Stimulated activated CD4-positive, alpha-beta T cell treated with anti-CD3 and anti-CD28 coated beads, Interleukin-4, amount 100 ng/mL, for 48 hours (primary cell): ENCODE measurements at places on chromosomes 16 and 17.

DNA sequence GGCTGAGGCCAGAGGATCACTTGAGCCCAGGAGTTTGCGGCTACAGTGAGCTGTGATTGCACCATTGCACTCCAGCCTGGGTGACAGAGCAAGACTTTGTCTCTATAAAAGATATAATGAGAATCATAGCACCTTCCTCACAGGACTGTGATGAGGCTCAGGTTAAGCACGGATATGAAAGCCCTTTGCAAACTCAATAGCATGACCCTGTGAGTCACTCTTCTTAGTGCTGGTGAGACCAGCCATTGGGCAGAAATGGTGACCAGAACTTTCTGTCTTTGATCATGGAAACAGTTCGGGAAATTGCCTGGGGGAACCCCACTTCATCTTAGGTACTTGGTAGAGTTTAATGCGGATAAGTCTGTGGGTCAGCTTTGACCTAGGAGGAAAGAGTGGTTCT is 144.2 kb downstream of the PRKCB start:
- no peak for DNase-seq

GRCh38 chr16:74652249-74652648 is 14.4 kb downstream of the RFWD3 start:
- DNase-seq = no peak

- DNase-seq = peak; percentile 80
These were observed at the start of gene PIK3R5 for GRCh38 chr17:8965394-8966168. Gene PIK3R5 (minus strand): TSS chr17:8965707. CDS start chr17:8911494, 54,213 bp downstream.

DNA sequence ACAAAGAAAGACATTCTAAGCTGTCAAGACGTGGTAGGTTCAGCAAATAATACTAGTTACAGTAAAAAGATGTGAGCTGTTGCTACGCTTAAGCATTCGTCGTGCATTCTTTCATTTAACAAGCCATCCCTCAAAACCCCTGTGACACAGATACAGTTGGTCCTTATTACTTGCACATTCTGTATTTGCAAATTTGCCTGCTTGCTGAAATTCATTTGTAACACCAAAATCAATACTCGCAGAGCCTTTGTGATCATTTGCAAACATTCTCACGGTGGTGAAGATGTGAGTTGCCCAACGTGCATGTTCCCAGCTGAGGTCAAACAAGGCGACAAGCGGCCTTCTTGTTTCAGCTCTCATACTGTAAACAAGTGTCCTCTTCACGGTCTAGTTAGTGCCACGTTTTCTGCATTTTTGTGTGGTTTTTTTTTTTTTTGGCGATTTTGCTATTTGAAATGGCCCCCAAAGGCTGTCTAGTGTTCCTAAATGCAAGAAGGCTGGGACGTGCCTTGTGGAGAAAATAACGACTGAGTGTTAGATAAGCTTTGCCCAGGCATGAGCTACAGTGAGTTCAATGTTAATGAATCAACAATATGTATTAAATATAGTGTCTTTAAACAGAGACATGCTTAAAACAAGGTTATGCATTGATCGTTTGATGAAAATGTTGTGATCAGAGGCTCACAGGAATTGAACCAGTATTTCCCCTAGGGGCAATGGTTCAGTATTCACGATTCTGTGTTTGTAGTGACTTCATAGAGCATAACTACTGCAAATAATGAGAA is 84.1 kb downstream of the RAB11FIP4 start:
- DNase-seq = no peak

- DNase-seq = no peak
These were observed 101.8 kb upstream of the CCL1 start for GRCh38 chr17:34464812-34465211.

DNA sequence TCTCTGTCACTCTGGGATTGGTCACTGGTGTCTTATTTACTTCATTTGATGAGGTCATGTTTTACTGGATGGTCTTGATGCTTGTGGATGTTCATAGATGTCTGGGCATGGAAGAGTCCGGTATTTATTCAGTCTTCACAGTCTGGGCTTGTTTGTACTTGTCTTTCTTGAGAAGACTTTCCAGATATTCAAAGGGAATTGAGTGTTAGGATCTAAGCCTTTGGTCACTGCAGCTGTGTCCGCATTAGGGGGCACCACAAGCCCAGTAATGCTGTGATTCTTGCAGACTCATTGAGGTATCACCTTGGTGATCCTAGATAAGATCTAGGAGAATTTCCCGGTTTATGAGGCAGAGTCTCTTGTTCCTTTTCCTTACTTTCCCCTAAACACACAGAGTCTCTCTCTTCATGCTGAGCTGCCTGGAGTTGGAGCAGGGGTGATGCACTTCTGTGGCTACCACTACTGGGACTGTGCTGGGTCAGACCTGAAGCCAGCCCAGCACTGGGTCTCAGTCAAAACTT is 214.7 kb downstream of the SPECC1 start:
- no peak for DNase-seq

DNA sequence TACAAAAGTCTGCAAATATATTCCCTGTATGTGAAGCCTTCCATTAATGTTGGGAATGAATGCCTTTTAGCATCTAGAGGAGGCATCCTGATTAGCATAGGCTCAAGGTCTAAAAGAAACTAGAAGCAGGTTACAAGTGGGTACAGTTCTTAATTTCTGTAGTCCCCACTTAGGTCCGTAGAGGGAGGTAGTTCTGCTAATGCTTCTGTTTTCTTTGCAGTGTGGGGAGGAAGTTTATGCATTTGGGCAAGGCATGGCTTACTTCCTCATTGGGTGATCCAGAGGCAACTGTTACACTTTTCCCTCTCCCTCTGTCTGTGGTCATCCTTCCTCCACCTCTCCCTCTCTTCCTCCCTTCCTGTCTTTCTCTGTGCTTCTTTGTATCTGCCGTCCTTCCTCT is 108.4 kb upstream of the ZKSCAN2 start:
- no peak for DNase-seq

GRCh38 chr16:73036074-73036826 is 11.7 kb downstream of the ZFHX3 start:
- DNase-seq = no peak

DNA sequence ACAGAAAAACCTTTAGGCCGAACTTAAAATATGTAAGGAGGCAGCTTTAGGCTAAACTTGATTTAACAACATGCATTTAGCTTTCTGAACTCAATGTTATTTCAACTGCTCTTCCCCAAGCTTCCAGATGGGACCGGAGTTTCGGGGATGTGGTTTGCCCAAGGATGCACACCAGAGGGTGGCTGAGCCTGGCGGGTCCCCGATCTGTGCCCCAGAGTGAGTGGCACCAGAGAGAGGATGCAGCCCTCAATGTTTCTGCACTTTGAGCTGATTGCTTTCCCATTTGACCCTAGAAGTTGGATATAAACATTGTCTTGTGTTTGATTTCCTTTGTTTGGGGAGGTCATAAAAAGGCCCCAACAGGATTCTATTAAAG is 348.0 kb upstream of the TNRC6C start:
- no peak for DNase-seq

DNA sequence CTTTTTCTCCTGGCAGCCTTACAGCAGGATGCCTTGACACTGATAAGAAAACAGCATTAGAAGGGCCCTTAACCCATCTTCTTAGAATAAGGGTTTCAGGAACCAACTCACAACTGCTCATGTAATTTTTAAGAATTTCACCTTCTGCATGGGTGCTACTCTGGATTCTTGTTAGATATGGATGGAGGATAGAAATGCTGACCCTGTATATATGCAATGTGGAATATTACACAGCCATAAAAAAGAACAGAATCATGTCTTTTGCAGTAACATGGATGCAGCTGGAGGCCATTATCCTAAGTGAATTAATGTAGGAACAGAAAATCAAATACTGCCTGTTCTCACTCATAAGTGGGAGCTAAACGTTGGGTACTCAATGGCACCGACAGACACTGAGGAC is 423.5 kb downstream of the CA10 start:
- no peak for DNase-seq

- DNase-seq = no peak
These were observed 129.7 kb downstream of the KCNJ2 start for GRCh38 chr17:70298929-70299531.

DNA sequence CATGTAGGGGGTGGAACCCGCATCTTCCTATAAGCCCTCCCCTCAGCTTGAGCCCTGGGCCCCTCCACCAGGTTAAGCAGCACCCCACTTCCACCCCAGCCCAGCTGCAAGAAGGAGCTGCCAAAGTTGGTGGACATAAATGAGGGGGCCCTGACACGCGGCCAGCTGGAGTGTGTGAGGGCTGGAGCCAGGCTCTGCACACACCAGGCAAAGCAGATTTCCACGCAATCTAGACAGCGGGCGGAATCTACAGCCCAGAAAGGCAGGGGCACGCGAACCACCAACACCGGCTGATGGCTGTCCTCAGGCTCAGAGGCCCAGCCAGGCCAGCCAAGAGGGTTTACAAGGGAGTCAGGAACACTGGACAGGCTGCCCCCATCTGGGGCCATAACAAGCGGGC is 171.2 kb downstream of the ZNF423 start:
- no peak for DNase-seq

GRCh38 chr16:3992297-3993051 is 112.0 kb upstream of the CREBBP start:
- no peak for DNase-seq

- DNase-seq = no peak
These were observed 13.3 kb upstream of the ABR start for GRCh38 chr17:1192911-1193699.

DNA sequence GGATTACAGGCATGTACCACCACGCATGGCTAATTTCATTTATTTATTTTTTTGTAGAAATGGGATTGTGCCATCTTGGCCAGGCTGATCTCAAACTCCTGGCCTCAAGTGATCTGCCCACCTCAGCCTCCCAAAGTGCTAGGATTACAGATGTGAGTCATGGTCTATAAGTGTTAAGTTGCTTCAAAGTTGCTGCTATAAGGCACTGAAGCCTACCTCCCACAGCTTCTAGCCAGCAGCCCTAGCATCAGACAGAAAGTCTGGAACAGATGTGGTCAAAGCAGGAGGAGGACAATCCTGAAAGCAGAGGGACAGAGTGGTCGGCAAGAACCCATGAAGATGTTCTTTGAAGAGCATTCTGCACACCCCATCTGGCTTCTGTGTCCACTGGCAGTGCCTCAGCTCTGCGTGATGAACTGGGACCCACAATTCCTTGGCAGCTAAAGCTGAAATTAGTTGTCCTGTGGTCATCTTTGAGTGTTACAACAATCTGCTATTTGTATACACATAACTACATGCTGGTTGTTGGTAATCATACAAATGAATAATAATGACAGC is 11.2 kb downstream of the MAP3K14 start:
- DNase-seq = no peak

- DNase-seq = no peak
These were observed 157.9 kb downstream of the PPM1E start for GRCh38 chr17:58913552-58913951.

DNA sequence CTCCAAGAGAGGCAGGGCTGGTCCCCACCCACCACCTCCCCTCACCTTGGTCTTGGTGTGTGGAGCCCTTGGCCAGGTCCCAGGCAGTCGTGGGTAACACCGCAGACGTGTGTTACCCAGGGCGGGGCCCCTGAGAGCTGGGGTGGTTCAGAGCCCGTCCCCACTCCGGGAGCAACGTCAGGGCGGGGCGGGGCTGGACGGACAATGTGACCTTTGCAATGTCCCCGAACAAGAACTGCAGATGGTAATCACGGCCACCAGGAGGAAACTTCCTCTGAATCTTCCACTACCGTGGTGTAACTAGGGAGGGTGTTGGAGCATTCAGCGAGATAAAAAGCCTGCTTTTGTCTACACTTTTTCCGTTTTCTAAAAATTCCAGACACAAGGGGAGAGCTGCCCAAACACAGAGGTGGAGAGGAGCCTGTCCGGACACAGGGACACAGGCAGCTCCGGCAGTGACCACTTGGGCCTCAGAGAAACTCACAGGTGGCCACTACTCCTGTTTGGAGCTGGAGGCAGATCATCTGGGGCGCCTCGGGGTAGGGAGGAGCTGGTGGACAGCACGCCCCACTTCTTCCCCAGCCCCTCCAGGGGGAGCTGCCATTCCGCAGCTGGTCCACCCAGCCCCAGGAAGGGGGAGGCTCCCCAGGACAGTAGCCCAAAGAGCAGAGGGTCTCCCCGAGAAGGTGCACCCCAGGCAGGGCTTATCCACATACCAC is 14.2 kb upstream of the SLC38A10 start:
- peak; percentile 27 for DNase-seq

- DNase-seq = no peak
These were observed 1.7 kb downstream of the VTN start for GRCh38 chr17:28368306-28368831.

GRCh38 chr17:15171167-15172047 is 93.7 kb downstream of the PMP22 start:
- peak; percentile 23 for DNase-seq

DNA sequence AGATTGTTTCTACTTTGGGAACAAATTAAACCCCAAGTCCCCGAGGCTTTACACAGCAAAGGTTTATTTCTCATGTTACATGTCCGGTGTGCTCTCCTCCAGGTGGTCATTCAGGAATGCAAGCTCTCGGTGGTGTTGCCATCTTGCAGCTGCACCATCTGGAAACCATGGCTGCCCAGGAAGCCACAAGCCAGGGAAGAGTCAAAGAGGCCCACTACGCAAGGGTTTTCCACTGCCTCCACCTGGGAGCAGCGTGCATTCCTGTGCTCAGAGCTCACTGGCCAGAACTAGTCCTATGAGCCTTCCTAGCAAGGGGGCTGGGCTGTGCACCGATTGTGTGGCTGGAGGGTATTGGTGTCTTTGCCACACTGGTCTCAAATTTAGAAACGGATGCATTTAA is 128.8 kb upstream of the FOXF1 start:
- no peak for DNase-seq

- no peak for DNase-seq
These were observed 73.7 kb upstream of the MED9 start for GRCh38 chr17:17403065-17403464.

- DNase-seq = no peak
These were observed at the start of gene KRT31 for GRCh38 chr17:41396996-41397660. Gene KRT31 (minus strand): TSS chr17:41397608. CDS start chr17:41397539, 69 bp downstream.
